Thoracic aorta endothelial cell (primary cell): ENCODE measurements at places on chromosomes 5 and 9. TPM values are rescaled to one million over a fixed set of nuclear protein-coding genes. Genes with fewer than 3 reads are reported as not detected.

The MARCHF3 gene
- 61.0 and 81.3 TPM in 2 replicates for total RNA-seq

The SLC34A1 gene
- total RNA-seq: not detected in 2 replicates

The RAB3C gene
- not detected in 2 replicates for total RNA-seq

The PTPRD gene
- 1.6 and 5.0 TPM in 2 replicates for total RNA-seq

The DPP7 gene
- total RNA-seq: 55.6 and 69.3 TPM in 2 replicates

The IL9 gene
- not detected in 2 replicates for total RNA-seq

The CD274 gene
- total RNA-seq: 27.0 and 39.5 TPM in 2 replicates

The SLC6A19 gene
- total RNA-seq: not detected in 2 replicates

The HAVCR1 gene
- not detected in 2 replicates for total RNA-seq

The IL11RA gene
- total RNA-seq: 4.8 and 5.7 TPM in 2 replicates

The IL17B gene
- total RNA-seq: not detected in 2 replicates

The PPP1R26 gene
- 9.8 and 16.5 TPM in 2 replicates for total RNA-seq

The EPB41L4A gene
- total RNA-seq: 19.8 and 26.1 TPM in 2 replicates

The GABRP gene
- 0.27 and 0.50 TPM in 2 replicates for total RNA-seq

The AQP7 gene
- 0.13 TPM in 1 of 2 replicates, not detected in the other for total RNA-seq

The ACSL6 gene
- total RNA-seq: not detected in 2 replicates

The INSL4 gene
- not detected in 2 replicates for total RNA-seq

The PCDHB5 gene
- 0.40 and 0.43 TPM in 2 replicates for total RNA-seq

The PCDHGA12 gene
- total RNA-seq: 10.8 and 12.6 TPM in 2 replicates

The CDC20B gene
- total RNA-seq: 0.13 and 0.22 TPM in 2 replicates

The RANBP17 gene
- 8.0 and 25.0 TPM in 2 replicates for total RNA-seq

The IGFBPL1 gene
- total RNA-seq: 0.13 and 0.29 TPM in 2 replicates

The BRD8 gene
- total RNA-seq: 52.7 and 61.6 TPM in 2 replicates

The PCDHAC2 gene
- 1.8 and 3.3 TPM in 2 replicates for total RNA-seq

The SPATA31A3 gene
- total RNA-seq: not detected in 2 replicates

The GMCL2 gene
- not detected in 2 replicates for total RNA-seq

The MTAP gene
- 49.7 and 64.7 TPM in 2 replicates for total RNA-seq

The RFX3 gene
- 7.2 and 11.4 TPM in 2 replicates for total RNA-seq

The KIAA1191 gene
- 101 and 137 TPM in 2 replicates for total RNA-seq

The CCDC180 gene
- total RNA-seq: 0.79 and 1.5 TPM in 2 replicates

The PHF24 gene
- total RNA-seq: not detected in 2 replicates

The ABCA1 gene
- total RNA-seq: 5.4 and 6.0 TPM in 2 replicates

The NEUROG1 gene
- not detected in 2 replicates for total RNA-seq

The PDLIM4 gene
- 33.4 and 87.9 TPM in 2 replicates for total RNA-seq

The HTR4 gene
- total RNA-seq: 0.07 TPM in 1 of 2 replicates, not detected in the other

The IL3 gene
- total RNA-seq: not detected in 2 replicates
